NCI-H1436 (cell line): ENCODE measurements at places on chromosomes 2 and 18.

GRCh38 chr2:19851116-19851695 lies 50.6 kb downstream of the TTC32 start:
- no peak for DNase-seq

- DNase-seq, result no peak
Measured at GRCh38 chr2:179424571-179424970, 159.9 kb upstream of the SESTD1 start.

- DNase-seq, result no peak
Measured at GRCh38 chr2:114083717-114084387, 194.0 kb downstream of the ACTR3 start.

- no peak for DNase-seq
Measured at GRCh38 chr2:55986001-55986400, 62.4 kb upstream of the EFEMP1 start.

DNA sequence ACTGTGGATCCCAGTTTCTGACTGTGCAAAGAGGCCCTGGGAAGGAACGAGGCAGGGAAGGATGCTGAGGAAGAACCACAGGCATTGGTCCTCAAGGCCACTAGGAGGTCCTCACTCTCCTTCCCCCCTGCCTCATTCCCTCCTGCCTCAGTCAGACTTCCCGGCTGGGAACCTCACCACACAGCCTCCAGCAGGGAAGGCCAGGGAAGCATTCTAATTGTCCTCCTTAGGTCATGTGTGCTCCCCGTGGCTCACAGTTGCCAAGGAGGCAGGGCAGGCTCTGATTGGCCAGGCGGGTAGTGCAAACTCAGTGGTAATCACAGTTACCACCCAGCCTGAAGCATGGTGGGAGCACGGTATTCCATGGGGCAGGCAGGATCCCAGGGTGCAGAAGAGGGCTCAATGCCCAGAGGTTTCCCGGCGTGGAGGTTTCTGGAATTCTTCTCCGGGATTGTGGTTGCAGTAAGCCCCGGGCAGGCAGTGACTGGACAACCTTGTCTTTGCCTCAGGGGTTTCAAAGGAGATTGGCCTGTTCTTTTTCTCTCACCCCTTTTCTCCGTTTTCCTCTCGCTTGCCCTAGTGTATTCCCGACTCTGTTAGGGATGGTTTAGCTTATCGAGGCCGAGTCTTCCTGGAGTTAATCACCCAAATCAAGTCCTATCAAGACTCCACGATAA lies 27.1 kb downstream of the FER1L5 start:
- no peak for DNase-seq

DNA sequence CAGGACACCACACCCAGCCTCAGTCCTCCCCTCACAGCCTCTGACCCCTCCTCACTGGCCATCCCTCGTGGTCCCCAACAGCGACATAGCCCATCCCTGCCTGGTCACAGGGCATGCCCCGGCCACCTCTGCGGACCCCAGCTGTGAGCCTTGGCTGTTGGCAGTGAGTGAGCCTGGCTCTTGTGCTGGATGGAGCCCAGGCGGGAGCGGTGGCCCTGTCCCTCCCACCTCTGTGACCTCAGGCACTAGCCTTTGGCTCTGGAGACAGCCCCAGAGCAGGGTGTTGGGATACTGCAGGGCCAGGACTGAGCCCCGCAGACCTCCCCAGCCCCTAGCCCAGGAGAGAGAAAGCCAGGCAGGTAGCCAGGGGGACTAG lies 7.9 kb downstream of the DES start:
- no peak for DNase-seq

- no peak for DNase-seq
Measured at GRCh38 chr2:199509403-199509802, 51.7 kb upstream of the SATB2 start.

GRCh38 chr2:129188451-129188850 lies 791.0 kb upstream of the RAB6C start:
- DNase-seq, result no peak

- no peak for DNase-seq
Measured at GRCh38 chr2:226122041-226122440, 677.6 kb downstream of the IRS1 start.

GRCh38 chr2:177231270-177231669 lies 18.7 kb downstream of the HNRNPA3 start:
- DNase-seq, result no peak

DNA sequence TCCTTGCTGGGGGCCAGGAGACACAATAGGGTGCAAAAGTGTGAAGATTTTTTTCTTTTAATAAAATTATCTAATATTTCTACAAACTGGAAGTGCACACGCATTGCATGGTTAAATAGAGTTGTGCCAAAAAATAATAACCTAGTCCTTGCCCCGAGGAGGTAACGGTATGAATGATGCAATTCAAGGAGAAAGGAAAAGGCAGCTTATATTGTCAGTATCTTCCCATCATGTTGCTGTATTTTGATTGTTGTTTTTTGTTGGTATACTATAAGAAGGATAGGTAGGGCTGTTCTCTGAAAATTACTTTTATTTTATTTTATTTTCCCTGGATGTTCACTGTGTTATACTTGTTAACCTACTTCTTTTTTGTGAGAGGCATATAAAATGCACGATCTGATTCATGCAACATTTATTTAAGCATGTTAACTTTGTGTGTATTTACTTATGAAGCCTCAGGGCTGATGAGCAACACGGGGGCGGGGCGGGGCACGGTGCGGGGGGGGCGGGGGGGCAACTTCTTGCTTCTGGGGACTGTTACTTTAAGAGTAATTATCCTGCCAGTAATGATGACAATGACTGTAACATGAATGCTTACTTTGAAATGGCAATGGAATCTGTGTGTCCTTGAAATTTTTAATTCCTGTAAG lies 118.6 kb downstream of the AQP4 start:
- DNase-seq, result no peak
